Spinal cord (tissue), 10 donors: ENCODE measurements at places on chromosomes 3 and 15. TPM values are rescaled to one million over a fixed set of nuclear protein-coding genes. Genes with fewer than 3 reads are reported as not detected.

DNA sequence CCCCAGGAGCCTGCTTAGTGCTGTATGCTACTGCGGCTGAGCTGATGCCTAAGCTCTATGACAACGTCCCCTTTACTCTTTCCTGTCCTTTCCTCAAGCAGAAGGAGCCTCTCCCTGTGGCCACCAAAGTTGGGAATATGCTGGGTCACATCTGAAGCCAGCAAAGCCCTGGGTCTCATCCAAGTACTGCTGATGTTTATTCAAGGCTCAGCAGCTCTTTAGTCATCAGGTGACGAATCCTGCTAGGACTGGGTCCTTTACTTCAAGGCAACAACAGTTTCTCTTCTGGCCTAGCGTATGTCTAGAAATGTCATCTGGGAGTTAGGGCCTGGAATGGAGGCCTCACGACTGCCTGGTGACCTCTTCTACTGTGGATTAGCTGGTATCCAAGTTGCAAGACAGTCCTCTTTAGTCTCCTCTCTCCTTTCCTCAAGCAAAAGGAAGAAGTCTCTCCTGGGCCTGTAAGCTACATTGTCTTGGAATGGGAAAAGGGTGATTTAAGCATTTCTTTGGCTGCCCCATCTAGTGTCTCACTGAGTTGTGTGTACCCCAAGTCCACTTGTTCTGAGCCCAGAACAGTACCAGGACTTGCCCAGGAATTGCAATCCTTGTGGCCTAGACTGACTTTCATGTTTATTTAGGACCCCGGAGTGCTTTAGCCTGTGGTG, 63.9 kb downstream of the TNFAIP8L3 start:
- no peak for DNase-seq
- no peaks in the 10 kb centered on the region for H3K4me1 ChIP-seq
- H3K4me3 ChIP-seq: no peak overlapping the region
- no peak overlapping the region for H3K27ac ChIP-seq

GRCh38 chr15:51263726-51264125, 74.7 kb downstream of the CYP19A1 start:
- H3K36me3 ChIP-seq: no peaks in the 10 kb centered on the region
- H3K27ac ChIP-seq: no peak overlapping the region
- DNase-seq: no peak
- H3K4me1 ChIP-seq: peaks cover 24% of the 10 kb centered on the region
- no peaks in the 10 kb centered on the region for H3K27me3 ChIP-seq

DNA sequence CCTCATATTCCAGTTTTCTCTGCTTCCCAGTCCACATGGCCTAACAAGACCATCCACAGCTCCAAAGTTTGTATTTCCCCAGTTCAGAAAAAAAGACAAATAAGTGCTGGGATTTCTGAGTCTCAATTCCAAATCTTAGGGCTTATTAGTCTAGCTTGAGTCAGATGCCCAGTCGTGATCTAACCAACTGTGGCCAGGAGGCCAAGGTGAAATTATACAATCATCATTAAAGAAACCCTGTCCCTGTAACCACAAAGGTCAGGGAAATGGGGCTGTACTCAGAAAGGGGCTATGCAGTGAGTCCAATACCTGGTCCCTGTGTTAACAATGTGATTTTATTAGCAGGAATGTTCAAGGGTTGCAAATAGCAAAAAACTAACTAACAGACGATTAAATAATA, 40.5 kb upstream of the MITF start:
- H3K36me3 ChIP-seq: no peaks in the 10 kb centered on the region
- no peak for DNase-seq
- no peak overlapping the region for H3K4me3 ChIP-seq
- no peak overlapping the region for H3K27ac ChIP-seq

- no peaks in the 10 kb centered on the region for H3K4me1 ChIP-seq
- no peaks in the 10 kb centered on the region for H3K36me3 ChIP-seq
- no peaks in the 10 kb centered on the region for H3K27me3 ChIP-seq
- no peak overlapping the region for H3K4me3 ChIP-seq
Measured at GRCh38 chr15:27241943-27242342, 271.0 kb downstream of the GABRG3 start.

- H3K27me3 ChIP-seq: no peaks in the 10 kb centered on the region
- peaks cover 16% of the 10 kb centered on the region for H3K36me3 ChIP-seq
- no peaks in the 10 kb centered on the region for H3K4me1 ChIP-seq
- no peak overlapping the region for H3K4me3 ChIP-seq
Measured at GRCh38 chr3:124630960-124631359, 99.3 kb upstream of the UMPS start.

The TERC gene
- total RNA-seq: 28.8 TPM

The TGM4 gene
- total RNA-seq: 0.06 TPM

The ONECUT1 gene
- 1.4 TPM for total RNA-seq

The ECE2 gene
- total RNA-seq: 3.6 TPM

The ACSBG1 gene
- total RNA-seq: 43.3 TPM
